Cortex of kidney (tissue), 1 donor: ENCODE measurements at places on chromosomes 3 and 15.

DNA sequence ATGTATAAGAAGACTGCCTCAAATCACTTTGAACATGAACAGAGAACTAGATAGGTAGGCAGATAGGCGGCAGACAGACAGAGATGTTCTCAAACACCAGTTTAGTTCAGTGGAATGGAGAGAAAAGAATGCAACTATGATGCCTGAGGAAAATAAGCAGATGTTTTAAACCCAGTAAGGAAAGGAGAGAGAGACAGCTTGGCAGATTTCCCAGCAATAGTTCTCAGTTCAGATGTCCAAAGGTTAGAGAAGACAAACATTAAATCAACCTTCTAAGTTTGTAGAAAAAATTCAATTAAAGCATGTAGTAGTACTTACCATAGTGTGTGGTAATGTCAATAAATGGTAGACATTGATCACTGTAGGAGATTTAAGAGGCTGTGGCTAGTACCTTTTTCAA is 209.6 kb upstream of the PFN2 start:
- DNase-seq = no peak

- no peak for DNase-seq
Observed at GRCh38 chr15:30010746-30011145, 72.0 kb upstream of the GOLGA8J start.

DNA sequence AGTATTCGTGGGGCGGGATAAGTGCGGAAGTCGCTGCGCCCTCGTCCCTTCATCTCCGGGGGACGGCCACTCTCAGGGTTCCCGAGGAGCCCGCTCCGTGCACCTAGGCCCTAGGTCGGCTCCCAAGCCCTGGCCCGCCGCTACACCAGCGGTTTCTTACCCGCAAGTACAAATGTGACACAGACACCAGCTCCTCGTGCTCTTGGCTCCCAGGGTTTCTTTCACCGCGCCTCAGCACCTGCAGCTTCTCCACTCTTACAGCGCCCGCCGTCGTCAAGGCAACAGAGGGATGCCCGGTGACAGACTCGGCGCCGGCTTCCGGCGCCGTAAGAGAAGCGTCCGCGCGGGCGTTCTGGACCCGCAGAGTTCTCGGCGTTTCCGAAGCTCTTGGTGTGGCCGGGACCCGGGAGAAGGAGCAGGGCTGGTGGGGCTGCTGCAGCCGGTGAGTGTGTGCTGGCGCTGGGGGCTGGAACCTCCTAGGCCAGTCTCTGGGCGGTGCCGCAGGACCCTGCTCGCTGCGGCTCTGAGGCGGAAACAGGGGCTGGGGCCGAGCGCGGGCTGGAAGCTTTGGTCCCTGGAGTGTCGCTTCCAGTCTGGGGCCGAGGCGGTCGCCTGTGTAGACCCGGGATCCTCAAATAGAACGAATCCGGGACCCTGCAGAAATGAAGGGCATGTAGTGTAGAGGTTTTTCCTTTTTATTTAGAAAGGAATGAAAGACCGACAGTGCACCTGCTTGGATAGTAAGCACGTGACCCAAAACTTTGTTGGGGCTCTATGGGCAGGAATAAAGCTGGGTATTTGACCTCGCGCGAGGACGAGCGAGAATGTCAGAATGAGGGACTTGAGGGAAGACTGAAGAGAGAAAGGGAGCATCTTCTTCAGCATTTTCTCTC is 155.4 kb upstream of the GOLGA6L4 start:
- DNase-seq = no peak

- DNase-seq = no peak
Observed at GRCh38 chr3:3802046-3802445, 2.8 kb downstream of the LRRN1 start.

DNA sequence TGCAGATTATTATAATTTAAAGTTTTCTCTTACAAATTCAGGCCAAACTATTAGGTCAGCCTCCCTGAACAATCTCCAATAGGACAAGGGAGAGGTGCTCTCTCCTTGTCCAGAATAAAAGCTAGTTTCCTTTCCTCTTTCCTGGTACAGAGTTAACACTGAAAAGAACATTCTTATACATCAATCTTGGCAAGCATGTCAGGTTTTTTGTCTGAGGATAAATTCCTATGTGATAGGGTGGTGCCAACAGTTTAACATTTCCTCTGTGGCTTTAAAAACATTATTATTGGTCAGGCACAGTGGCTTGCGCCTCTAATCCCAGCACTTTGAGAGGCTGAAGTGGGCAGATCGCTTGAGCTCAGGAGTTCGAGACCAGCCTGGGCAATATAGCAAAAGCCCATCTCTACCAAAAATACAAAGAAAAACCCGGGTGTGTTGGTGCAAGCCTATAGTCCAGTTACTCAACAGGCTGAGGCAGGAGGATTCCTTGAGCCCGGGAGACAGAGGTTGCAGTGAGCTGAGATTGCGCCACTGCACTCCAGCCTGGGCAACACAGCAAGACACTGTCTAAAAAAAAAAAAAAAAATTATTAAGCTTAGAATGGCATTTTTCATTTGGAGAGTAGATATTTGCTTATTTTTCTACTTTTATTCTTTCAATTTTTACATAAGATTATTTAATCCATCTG is 13.7 kb upstream of the ULK4 start:
- no peak for DNase-seq

DNA sequence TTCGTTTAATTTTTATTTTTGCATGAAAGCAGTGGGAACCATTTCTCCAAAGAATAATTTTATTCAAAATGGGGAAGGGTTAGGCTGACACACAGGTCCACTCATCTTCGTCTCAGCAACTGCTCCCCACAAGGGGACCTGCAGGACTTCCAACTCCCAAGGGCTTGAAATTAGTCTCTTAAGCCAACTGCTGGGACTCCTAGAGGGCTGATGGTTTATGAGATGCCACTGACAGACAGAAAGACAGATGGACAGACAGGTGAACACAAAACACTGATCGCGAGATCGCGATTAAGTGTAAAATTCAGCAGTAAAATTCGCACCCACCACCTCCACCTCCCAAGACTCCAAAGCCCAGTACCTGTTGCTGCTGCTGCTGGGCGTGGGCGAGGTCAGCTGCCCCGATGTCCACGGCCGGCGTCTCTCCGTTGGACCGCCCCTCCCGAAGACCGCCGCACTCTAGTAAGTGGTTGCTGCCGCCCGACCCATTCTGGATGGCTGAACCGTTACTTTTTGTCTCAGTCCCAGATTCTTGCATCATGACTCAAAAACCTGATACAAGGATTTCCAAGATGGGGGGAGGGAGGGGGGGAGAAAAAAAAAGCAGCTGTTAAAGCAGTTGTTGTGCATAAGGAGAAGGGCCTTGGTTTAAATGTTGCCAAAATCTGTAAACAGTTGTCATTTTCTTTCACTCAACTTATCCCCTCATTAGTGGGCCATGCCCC is 385.5 kb downstream of the FOXP1 start:
- no peak for DNase-seq

GRCh38 chr3:138361561-138361971 is 13.2 kb downstream of the MRAS start:
- DNase-seq = no peak

DNA sequence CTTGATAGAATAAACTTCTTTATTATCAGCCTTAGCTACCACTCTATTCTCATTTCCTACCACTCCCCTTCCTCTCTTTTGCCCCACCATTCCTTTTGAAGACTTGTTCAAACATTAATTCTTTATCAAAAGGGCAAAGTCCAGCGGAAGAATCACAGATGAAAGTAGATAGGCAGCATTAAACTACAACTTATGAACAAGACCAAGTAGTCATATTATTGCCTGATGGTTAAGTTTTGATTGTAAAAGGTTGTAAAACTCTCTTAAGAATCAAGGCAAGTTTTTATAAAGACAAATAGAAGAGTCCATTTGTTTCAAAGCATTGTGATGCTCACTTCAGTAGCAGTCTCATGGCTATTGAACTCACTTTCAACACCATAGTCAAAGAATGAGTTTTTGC is 22.4 kb upstream of the TGFBR2 start:
- DNase-seq = no peak

- no peak for DNase-seq
Observed at GRCh38 chr15:56248311-56248992, 4.8 kb upstream of the RFX7 start.

DNA sequence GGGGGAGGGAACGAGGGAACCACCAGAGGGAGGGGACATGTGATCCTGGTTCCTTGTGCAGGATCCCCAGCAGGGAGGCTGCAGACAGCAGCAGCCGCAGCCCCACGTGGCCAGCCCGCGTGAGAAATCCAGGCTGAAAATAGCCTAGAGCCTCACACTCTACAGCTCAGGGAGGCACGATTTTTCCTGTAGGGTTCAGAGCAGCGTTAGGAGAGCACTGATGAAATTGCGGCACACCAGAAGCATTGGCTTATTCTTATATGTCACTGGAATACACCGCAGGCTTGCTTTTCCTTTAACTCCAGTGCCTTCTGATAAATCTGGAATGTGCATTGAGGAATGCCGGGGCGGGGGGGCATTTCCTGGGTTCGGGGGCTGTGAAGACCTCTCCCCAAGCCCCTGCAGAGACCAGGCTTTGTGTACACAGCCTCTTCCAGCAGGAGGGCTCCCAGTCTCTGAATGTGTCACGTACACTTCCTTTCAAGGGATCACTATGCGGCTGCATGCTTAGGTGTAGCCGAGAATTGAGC is 193.0 kb downstream of the ATP10A start:
- no peak for DNase-seq

GRCh38 chr15:29364426-29365078 is 94.9 kb upstream of the NSMCE3 start:
- DNase-seq = no peak

DNA sequence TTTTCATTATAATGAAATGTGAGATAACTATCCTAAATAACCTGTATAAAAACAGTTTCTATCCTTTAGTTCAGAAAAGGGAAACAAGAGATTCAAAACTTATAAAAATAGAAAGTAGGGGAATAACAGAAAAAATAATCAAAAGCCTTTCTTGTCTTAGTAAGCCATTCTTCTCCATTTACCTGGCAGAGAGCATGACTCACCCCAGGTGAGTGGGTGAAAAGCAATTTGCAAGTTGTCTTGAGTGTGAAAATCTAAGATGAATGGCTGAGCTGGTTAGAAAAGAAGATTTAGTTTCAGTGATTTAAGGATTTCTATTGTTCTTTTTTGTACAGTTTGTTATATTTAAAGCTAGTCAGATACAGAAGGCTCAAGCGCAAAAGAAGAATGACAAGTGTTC is 702.0 kb downstream of the GRM7 start:
- no peak for DNase-seq

DNA sequence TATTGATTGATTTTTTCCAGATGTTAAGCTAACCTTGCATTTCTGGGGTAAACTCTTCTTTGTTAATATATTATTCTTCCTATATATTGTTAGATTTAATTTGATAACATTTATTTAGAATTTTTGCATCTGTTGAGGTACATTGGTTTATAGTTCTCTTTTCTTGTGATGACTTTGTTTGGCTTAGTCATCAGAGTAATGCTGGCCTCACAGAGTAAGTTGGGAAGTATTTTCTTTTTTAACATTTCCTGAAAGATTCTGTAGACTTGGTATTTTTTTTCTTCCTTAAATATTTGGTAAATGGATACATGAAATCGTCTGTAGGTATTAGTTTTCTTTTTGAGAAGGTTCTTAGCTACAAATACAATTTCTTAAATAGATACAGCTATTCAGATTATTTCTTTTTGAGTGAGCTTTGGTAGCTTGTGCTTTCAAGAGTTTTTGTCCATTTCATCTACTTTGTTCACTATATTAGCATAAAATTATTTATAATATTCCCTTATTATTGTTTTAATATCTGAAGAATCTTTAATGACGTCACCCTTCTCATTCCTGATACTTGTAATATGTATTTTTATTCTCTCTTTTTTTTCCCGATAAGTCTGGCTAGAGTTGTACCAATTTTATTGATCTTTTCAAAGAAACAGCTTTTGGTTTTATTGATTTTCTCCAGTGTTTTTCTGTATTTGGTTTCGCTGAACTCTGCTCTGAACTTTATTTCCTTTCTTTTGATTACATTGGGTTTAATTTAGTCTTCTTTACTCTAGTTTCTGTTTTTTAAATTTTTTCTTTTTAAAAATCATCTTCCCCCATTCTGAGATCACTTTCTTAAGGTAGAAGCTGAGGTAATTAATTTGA is 6.5 kb upstream of the HPS3 start:
- no peak for DNase-seq

GRCh38 chr15:73560501-73561117 is 72.6 kb downstream of the NPTN start:
- DNase-seq = no peak

DNA sequence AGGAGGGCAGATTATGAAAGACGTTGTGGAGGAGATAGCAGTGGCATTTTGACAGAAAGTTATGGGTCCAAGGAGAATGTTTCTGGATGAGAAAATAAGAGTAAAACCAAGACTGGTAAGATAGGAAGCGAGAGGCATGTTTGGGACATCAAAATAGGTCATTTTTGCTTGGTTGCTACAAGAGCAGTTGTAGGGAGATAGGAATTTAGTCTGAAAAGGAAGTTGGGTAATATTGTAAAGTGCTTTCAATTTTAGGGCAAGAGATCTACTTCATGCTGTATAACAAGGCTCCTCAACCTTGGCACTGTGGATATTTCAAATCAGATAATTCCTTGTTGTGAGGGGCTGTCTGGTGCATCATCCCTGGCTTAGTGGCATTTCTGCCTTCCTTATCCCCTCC is 118.0 kb upstream of the DPH6 start:
- DNase-seq = no peak

- no peak for DNase-seq
Observed at GRCh38 chr3:72383883-72384282, 464.4 kb downstream of the SHQ1 start.

GRCh38 chr3:179150610-179151009 is 2.5 kb downstream of the PIK3CA start:
- no peak for DNase-seq

- no peak for DNase-seq
Observed at GRCh38 chr15:25694823-25695312, 168.3 kb downstream of the ATP10A start.

- no peak for DNase-seq
Observed at GRCh38 chr3:47420511-47421484, 40.0 kb downstream of the PTPN23 start.

DNA sequence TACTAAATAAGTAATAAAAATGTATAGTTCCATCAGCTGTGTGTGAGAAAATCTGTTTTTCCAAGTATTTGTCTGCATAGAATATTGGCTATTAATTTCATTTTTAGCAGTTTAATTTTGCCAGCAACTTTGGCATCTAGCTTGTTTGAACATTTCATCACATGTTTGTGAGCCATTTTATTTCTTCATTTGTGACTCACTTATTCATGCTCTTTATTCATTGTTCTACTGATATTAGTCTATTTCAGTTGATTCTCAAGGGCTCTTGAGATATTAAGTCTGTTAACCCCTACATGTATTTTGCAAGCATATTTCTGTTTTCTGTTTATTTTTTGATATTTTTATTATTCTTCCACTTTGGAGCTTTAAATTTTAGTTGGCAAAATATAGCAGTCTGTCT is 74.0 kb upstream of the PHLDB2 start:
- no peak for DNase-seq

- DNase-seq = no peak
Observed at GRCh38 chr3:125585595-125586223, 9.6 kb downstream of the OSBPL11 start.

DNA sequence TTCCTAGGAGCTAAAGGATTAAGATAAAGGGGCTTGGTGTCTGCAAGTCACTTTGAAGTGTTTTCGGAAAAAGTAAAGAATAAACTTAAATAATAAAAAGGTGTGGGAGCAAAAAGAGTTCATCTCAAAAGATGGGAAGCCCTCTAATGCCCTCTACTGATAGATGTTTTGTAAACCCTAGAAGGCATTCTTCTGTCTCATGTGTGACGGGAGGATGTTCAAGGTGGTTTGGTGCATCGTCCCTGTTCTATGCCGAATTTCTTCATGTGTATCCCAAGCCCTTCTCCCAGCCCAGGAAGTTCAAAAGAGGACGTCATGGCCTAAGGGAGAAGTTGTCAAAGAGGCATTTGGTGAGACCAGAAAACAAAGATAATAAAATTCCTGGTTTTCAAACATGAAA is 37.2 kb downstream of the CCK start:
- DNase-seq = no peak

GRCh38 chr3:41681479-41681878 is 280.4 kb downstream of the ULK4 start:
- DNase-seq = no peak
